ENCODE measurements at places on chromosomes 12 and 14. TPM values are rescaled to one million over a fixed set of nuclear protein-coding genes. Genes with fewer than 3 reads are reported as not detected.

DNA sequence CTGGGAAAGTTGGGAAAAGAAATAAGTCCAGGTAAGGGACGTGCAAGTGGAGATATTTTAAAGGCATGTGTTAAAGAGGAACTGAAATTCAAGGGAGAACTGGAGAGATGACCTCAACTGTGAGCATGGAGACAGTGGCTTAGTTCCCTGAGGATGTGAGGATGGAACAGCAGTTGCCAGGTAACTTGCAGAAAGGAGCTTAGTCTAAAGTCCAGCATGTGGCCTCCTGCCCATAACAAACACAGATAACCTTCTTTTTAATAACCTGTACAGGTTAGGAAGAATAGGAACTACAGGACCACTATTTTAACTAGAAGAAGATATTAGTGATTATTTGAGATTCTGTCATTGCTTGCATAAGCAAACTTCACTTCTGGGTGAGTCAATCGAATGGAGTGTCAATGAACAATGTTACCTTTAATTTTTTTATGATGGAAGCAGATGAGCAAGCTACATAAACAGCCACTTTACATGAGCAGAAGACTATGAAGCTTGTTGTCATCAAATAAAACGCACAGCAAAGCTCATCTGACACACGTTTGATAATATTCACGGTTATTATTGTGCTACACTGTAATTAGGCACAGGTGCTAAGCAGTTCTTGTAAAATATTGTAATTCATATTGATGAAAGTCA is 291.7 kb upstream of the DDHD1 start:
- H3K4me1 ChIP-seq = no peaks in the 10 kb centered on the region
- H3K4me3 ChIP-seq = no peak overlapping the region
- no peak overlapping the region for H3K27ac ChIP-seq
- no peaks in the 10 kb centered on the region for H3K27me3 ChIP-seq

DNA sequence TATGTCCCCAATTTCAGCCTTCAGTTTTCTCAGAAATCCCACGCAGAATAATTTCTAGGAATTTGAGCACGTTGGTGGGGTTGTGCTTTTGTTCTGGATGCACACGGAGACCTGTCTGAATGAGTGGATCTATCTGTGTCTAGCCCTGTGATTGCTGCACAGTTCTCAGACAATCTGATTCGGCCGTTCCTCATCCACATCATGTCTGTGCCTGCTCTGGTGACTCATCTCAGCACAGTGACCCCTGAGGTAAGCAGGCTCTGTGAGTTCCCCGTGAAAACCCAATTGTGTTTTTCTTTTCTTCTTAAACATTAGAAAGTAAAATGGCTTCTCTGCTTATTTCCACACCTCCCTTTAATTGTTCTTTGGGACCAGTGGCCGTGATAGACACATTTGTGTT is 20.2 kb downstream of the UBE3B start:
- H3K36me3 ChIP-seq = peaks cover 5% of the 10 kb centered on the region
- DNase-seq = no peak
- no peak overlapping the region for H3K4me3 ChIP-seq

GRCh38 chr12:62640910-62641448 is 174.4 kb downstream of the MON2 start:
- H3K27me3 ChIP-seq = no peaks in the 10 kb centered on the region
- no peak overlapping the region for H3K4me3 ChIP-seq
- no peak overlapping the region for H3K27ac ChIP-seq
- DNase-seq = no peak

GRCh38 chr12:22238211-22238610 is 96.3 kb downstream of the ST8SIA1 start:
- no peak overlapping the region for H3K4me3 ChIP-seq
- DNase-seq = no peak
- no peaks in the 10 kb centered on the region for H3K4me1 ChIP-seq
- H3K27me3 ChIP-seq = no peaks in the 10 kb centered on the region
- no peaks in the 10 kb centered on the region for H3K36me3 ChIP-seq

GRCh38 chr14:94407906-94408305 is 19.5 kb upstream of the SERPINA1 start:
- H3K36me3 ChIP-seq = no peaks in the 10 kb centered on the region
- H3K27ac ChIP-seq = no peak overlapping the region
- H3K4me1 ChIP-seq = peaks cover 7% of the 10 kb centered on the region
- no peak for DNase-seq

GRCh38 chr12:116978791-116979508 is 68.2 kb downstream of the FBXW8 start:
- H3K27me3 ChIP-seq = no peaks in the 10 kb centered on the region
- no peak overlapping the region for H3K4me3 ChIP-seq
- no peak for DNase-seq
- no peak overlapping the region for H3K27ac ChIP-seq
- no peaks in the 10 kb centered on the region for H3K36me3 ChIP-seq

GRCh38 chr12:11859705-11860425 is 210.4 kb downstream of the ETV6 start:
- DNase-seq = no peak
- no peak overlapping the region for H3K27ac ChIP-seq
- H3K36me3 ChIP-seq = no peaks in the 10 kb centered on the region

- DNase-seq = no peak
- H3K4me1 ChIP-seq = no peaks in the 10 kb centered on the region
- H3K27ac ChIP-seq = no peak overlapping the region
- no peak overlapping the region for H3K4me3 ChIP-seq
- H3K36me3 ChIP-seq = no peaks in the 10 kb centered on the region
- no peaks in the 10 kb centered on the region for H3K27me3 ChIP-seq
Measured at GRCh38 chr12:40117818-40118217, 11.9 kb upstream of the SLC2A13 start.

GRCh38 chr12:47767216-47767724 is 5.8 kb upstream of the SLC48A1 start:
- H3K36me3 ChIP-seq = no peaks in the 10 kb centered on the region
- H3K4me3 ChIP-seq = no peak overlapping the region
- H3K4me1 ChIP-seq = peaks cover 12% of the 10 kb centered on the region
- DNase-seq = peak; percentile 77

- DNase-seq = no peak
- no peak overlapping the region for H3K4me3 ChIP-seq
- no peak overlapping the region for H3K27ac ChIP-seq
- no peaks in the 10 kb centered on the region for H3K27me3 ChIP-seq
Measured at GRCh38 chr14:98949051-98949450, 322.9 kb downstream of the BCL11B start.

- H3K27ac ChIP-seq = no peak overlapping the region
- no peak overlapping the region for H3K4me3 ChIP-seq
- no peaks in the 10 kb centered on the region for H3K27me3 ChIP-seq
- H3K36me3 ChIP-seq = no peaks in the 10 kb centered on the region
Measured at GRCh38 chr12:3615862-3616261, 124.9 kb downstream of the PRMT8 start.

- peaks cover 1% of the 10 kb centered on the region for H3K27me3 ChIP-seq
- H3K4me3 ChIP-seq = no peak overlapping the region
- H3K36me3 ChIP-seq = no peaks in the 10 kb centered on the region
Measured at GRCh38 chr12:10395390-10395998, 5.7 kb upstream of the KLRK1 start.

GRCh38 chr12:53214687-53215455 is 7.8 kb upstream of the ITGB7 start:
- H3K36me3 ChIP-seq = peaks cover 33% of the 10 kb centered on the region
- no peak for DNase-seq
- no peaks in the 10 kb centered on the region for H3K27me3 ChIP-seq
- H3K4me3 ChIP-seq = no peak overlapping the region
- H3K4me1 ChIP-seq = peaks cover 39% of the 10 kb centered on the region

DNA sequence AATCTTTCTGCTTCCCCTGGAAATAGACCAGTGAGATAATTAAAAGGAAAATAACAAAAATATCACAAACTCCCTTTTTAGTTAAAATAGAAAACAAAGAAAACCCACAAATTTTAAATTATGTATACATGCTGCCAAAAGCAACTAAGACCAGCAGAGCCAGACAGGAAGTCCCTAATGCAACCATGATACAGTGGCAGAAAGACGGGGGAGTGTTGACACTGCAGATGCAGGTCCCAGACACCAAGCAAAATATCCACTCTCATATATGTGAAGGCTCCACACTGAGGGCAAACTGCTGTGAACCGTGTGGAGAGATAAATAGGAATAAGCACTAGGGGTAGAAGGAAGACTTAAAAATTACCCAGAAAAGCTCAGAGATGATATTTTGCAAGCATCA is 401.0 kb downstream of the BTG1 start:
- H3K36me3 ChIP-seq = no peaks in the 10 kb centered on the region
- H3K4me1 ChIP-seq = no peaks in the 10 kb centered on the region
- no peaks in the 10 kb centered on the region for H3K27me3 ChIP-seq
- H3K4me3 ChIP-seq = no peak overlapping the region

- H3K4me3 ChIP-seq = no peak overlapping the region
- no peak for DNase-seq
Measured at GRCh38 chr12:4301932-4302501, 19.0 kb upstream of the TIGAR start.

DNA sequence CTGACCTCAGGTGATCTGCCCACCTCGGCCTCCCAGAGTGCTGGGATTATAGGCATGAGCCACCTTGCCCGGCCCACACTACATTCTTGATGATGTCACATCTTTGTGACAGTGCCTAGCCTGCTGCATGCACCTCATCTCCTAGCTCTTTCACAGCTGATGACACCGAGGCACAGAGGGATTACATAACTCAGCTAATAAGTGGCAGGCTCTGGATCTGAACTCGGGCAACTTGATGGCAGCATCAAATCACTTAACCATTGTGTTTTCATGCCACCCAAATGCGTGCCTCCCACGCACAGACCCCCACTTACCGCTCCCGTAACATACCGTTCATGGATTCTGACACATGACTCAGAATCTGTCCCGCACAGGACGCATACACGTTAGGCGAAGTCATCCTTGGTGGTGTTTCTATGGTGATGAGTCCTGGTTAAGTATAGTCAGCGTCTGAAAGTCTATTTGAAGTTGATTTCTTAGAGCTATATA is 7.4 kb downstream of the TMEM120B start:
- no peak overlapping the region for H3K4me3 ChIP-seq
- no peak overlapping the region for H3K27ac ChIP-seq
- H3K27me3 ChIP-seq = no peaks in the 10 kb centered on the region
- no peaks in the 10 kb centered on the region for H3K4me1 ChIP-seq
- no peak for DNase-seq

DNA sequence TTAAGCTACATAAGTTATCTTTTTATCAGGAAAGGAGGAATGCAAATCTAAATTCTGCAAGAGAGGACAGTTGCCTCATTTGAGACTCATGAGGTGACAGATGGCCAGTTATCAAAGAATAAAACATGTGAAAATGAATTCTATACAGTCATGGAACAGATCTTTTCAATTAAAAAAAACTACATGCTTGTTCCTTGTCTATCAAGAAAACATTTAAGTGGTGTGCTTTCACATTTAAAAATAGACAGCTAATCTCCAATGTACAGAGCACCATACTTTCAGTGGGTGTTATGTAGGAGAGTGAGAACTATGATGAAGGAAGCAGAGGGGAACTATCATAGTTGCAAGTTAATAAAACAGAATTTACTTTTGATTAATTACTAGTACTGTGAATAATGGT is 76.7 kb upstream of the TTC7B start:
- H3K4me1 ChIP-seq = no peaks in the 10 kb centered on the region
- no peak for DNase-seq
- H3K27me3 ChIP-seq = no peaks in the 10 kb centered on the region
- no peak overlapping the region for H3K4me3 ChIP-seq
- no peak overlapping the region for H3K27ac ChIP-seq

DNA sequence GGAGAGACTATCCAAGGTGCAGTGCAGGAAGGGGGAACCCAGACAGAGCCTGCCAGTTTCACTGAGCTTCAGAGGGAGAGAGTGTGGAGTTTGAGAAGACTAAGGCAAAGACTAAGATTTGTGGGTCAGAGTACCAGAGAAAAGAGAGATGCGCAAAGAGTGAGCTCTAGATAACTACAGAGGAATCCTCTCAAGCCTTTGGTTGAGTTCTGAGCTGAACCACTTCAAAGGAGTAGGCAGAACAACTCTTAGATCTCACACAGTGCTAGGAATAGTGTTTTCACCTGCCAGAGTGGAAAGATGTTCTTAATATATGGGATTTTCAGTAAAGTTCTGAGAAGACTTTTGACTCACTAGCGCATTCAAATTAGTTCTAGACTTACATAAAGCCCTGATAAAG is 10.7 kb upstream of the M6PR start:
- 0 out of 2 replicates have a peak, but pooled peaks cover 4% of the 10 kb centered on the region for H3K36me3 ChIP-seq
- no peak for DNase-seq

DNA sequence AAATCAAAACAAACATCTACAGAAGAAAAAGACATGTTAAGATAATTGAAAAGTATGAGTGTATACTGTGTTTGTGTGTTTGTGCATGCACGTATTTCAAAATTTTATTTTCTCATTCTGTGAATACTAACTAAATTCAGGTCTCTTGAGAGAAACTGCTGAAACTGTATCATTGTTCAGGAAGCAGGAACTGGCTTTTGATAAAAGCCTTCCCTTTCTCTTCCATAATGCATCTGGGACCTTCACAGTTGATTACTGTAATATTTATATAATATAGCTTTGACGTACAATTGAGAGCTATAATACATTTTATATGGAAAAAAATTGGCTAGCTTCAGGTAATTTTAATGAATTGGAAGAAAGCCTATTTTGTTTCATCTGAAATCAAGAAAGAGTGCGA is 993.5 kb downstream of the SLC6A15 start:
- H3K36me3 ChIP-seq = no peaks in the 10 kb centered on the region
- no peak for DNase-seq
- H3K27me3 ChIP-seq = no peaks in the 10 kb centered on the region
- no peaks in the 10 kb centered on the region for H3K4me1 ChIP-seq

GRCh38 chr12:68557011-68557730 is 53.5 kb upstream of the RAP1B start:
- H3K4me1 ChIP-seq = peaks cover 4% of the 10 kb centered on the region
- no peak overlapping the region for H3K27ac ChIP-seq
- H3K27me3 ChIP-seq = no peaks in the 10 kb centered on the region
- no peak for DNase-seq

GRCh38 chr14:95295600-95296376 is 23.9 kb downstream of the CLMN start:
- no peak overlapping the region for H3K4me3 ChIP-seq
- DNase-seq = no peak
- no peaks in the 10 kb centered on the region for H3K27me3 ChIP-seq
- no peaks in the 10 kb centered on the region for H3K36me3 ChIP-seq

- DNase-seq = no peak
- H3K36me3 ChIP-seq = peaks cover 2% of the 10 kb centered on the region
- no peak overlapping the region for H3K27ac ChIP-seq
Measured at GRCh38 chr12:29733060-29733459, 50.7 kb downstream of the TMTC1 start.

DNA sequence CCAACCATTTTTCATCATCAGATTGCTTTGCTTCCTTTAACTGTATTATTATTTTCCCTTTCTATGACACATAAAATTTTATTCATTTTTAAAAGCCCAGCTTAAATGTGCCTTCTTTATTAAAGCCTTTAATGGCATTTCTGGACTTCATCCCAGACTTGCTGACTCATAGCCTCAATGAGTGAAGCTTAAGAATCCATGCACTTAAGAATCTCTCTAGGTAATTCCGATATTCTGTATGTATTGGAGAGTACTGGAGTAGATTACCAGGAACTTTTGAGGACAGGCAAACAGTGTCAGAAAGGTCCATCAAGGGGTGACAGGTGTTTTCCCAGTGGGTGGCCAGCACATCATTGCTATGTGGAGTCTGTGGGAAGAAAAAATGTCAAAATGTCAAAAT is 107.9 kb downstream of the PTPRQ start:
- H3K36me3 ChIP-seq = no peaks in the 10 kb centered on the region
- DNase-seq = no peak
- no peaks in the 10 kb centered on the region for H3K27me3 ChIP-seq
- H3K4me1 ChIP-seq = no peaks in the 10 kb centered on the region
- no peak overlapping the region for H3K27ac ChIP-seq

The SMCO3 gene
- not detected for total RNA-seq

The SMIM41 gene
- 0.31 TPM for total RNA-seq

The CCDC197 gene
- not detected for total RNA-seq

The SCNN1A gene
- total RNA-seq = 85.5 TPM

The CIROP gene
- not detected for total RNA-seq

The RTL1 gene
- total RNA-seq = not detected

The GPR137C gene
- total RNA-seq = 4.3 TPM

The INHBE gene
- 7.0 TPM for total RNA-seq

All from H1 (cell line).